ENCODE measurements at places on chromosomes 2 and 18.

DNA sequence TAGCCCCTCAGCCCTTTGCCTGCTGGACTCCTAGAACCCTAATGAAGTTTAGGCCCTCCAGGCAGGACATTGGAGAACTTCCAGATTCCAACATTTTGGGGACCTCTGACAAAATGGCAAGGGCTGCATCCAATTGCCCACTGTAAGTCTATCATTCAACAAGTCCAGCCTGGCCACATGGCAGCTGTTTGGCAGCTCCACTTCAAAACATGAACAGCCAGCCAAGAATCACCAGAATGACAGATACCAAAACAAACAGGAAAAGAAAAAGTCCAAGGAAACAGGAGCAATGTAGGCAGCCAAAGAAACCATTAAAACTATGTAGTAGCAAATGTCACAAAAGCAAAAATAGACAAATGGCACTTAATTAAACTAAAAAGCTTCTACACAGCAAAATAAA is 25.5 kb downstream of the SLC4A5 start:
- no peak for DNase-seq

DNA sequence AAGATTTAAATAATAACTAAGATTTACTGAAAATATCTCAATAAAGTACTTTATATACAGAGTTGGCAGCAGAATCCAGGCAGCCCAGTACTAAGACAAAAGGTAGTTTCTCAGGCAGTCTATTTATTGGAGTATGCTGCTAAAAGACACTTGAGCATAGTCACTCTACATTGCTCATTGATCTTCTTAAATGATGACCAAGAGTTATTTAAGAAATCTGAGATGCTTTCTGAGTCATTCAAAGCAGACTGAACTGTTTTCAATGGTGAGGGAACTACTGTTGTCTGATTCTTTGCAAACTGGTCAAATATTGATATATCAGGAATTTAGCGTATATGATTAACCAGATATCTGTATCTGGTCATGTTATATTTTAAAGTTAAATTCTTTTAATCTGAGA is 133.6 kb downstream of the PHLPP1 start:
- DNase-seq, result no peak

- no peak for DNase-seq
Observed at GRCh38 chr2:73031725-73032701, 39.5 kb downstream of the SFXN5 start.

DNA sequence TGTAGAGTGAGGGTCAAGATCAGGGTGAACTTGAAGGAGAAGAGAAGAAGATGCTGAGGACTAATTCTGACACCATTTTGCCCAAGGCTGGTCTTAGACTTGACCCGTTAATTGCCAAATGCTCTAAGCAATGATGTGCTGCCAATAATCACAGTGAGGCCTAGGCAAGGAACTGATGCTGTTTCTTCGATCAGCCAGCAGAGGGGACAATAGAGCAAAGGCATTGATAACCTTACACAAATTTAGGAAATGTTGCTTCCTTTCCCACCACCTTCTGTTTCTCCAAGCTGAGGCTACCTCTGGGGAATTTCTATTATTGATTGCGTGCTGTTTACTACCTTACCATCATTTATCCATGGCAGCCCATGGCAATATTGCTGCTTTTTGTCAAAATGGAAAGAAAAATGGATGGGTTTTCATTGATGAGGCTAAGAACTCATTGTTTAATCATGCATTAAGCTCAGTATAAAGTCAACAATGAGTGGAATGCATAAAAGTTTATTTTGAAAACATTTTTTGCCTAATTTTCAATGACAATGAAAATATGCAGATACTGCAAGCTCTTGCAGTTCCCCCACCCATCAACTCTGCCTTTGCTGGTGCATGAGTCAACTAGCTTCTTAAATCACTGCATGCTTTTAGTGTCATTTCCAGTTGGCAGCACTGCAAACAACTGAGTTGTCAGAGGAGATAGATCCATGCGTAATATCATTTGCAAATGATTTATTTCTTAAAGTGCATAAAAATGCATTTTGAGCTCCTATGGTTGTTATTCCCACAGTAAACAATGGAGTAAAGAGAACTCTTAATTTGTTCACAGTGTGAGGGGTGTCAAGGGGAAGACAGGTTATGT is 116.4 kb upstream of the NYAP2 start:
- DNase-seq, result no peak

GRCh38 chr2:237978058-237978712 is 11.4 kb downstream of the UBE2F start:
- DNase-seq, result no peak

DNA sequence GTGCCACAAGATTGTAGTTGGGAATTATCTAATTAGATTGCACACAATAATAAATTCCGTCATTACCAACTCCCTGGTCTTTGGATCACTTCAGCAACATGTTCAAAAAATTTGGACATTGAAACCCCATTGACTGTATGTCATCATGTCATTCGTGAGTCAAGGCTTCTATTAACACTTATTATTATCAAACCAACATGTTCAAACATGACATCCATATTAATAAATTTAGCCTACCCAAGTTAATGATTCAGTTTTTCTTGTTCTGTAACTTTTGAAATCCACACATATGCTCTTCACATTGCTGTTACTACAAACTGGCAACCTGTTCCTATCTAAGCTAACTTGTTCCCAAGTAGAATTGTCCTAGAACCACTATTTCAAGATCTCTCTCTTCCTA is 1142.7 kb upstream of the SLC39A10 start:
- no peak for DNase-seq

DNA sequence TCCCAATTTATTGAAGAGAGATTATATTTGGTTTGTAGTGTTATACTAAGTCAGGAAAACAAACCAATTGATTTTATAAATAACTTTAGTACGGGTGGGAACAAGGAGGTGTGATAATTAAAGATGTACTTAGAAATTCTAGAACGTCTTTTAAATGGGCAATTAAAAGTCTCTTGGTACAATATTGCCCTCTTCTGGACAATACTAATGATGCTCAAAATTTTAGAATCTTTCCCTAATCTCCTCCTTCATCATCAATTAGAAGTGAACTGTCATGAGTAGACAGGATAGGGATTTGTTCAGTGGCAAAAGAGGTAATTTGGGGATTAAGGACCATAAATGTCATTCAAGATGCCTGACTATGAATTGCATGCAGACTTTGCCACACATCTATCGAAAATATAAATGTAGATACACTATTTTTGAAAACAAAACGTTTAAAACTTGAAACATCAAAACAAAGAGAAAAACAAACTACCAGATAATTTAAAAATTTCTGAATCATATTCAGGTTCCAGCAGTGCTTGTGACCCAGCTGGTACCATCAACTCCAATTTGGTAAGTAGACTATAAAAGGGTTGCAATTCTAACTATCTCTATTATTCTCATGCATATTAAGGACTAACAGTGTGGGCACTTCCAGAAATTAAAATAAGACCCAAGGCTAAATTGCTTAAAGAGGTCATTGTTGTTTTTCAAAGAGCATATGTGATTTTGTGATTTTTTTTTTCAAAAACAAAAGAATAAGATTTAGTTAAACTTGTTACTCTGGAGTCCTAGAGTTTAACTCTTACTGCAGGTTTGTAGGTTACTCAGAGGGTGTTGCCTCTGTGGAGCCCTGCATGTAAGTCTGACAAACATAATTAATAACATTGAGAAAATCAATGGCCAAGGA is 123.5 kb downstream of the LAMA3 start:
- no peak for DNase-seq

- DNase-seq, result no peak
Observed at GRCh38 chr2:177550264-177551200, 158.0 kb downstream of the AGPS start.

DNA sequence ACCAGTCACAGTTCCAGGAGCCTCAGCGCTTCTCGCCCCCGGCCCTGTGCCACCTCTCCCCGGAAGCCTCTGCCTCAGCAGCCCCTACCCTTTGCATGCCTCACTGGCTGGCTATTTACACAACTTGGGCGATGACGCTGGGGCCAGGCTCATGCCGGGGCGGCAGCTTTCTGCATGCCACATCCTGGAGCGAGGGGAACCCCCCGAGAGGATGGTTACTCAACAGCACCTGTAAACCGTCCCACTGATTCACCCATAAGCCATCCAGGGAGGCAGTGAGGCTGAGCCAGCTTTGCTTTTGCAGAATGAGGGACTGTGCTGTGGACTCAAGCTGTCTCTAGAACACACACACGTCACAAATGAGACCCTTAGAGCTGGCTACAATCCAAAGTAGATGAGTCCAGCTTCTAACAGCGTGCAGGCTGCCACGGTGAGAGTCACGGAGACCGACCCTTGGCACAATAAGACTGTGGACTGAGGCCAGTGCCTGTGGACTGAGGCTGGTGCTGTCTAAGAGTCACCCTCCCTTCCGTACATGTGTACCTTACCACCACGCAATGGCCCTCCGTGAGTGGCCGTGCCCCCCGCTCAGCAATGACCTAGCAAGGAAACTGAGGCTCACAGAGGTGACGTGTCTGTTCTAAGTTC is 45.6 kb upstream of the ODC1 start:
- peak; percentile 69 for DNase-seq

- DNase-seq, result no peak
Observed at GRCh38 chr2:190666895-190667294, 18.0 kb downstream of the NAB1 start.

- peak; percentile 17 for DNase-seq
Observed at GRCh38 chr2:224357098-224357901, 44.6 kb downstream of the FAM124B start.

DNA sequence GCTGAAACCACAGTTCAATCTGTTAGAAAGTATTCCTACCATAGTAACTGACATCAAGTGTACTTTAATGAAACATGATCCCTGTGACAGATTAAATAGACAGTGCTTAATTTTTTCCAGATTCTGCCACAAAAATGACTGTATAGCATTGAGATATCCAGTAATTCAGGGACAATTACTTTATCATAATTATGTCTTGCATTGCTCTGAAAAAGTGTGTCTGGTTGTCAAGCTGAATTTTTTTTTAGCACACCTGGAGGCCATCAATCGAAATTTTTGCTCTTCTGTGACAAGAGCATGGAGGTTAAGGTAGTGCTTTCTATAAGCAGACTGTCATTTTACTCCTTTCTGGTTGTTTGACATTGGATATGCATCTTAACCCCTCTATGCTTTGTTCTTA is 1083.8 kb upstream of the NRXN1 start:
- no peak for DNase-seq

DNA sequence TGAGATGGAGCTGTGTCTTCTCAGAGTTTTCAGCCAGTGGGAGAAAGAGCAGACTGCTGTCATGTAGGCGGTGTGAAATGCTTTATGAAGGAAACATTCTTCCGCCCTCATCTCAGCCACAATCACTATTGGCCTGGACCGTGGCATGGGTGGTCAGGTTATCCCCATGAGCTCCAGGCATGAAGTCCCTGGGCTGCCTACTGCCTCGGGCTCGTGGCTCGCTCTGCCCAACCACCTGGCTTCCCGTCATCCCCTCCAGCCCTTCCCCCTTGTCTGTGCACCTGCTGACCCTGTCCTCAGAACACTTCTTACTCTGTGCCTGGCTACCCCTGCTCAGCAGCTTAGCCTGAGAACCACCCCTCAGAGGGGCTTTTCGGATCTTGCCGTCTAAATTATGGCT is 15.5 kb downstream of the COLEC11 start:
- DNase-seq, result no peak

- no peak for DNase-seq
Observed at GRCh38 chr2:15539999-15540398, 21.1 kb downstream of the NBAS start.

DNA sequence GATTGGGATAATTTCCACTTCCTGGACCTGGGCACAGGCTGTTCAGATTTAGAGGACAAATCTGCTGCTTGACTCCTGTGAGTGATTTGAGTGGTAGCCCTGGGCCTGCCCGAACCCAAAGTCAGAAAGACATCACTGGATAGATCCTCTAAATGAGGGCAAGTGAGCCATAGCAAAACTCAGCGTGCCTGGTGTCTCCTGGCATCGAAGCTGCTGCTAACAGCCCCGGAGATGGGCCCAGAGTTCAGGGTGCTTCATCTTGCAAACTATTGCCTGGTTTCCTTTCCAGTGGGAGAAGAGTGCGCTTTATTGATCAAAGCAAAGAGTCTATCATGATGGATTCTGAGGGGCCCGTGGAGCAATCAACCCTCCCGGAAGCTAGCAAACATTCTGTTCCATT is 153.1 kb upstream of the KLHL29 start:
- no peak for DNase-seq

GRCh38 chr2:33116799-33117198 is 170.0 kb downstream of the LTBP1 start:
- DNase-seq, result no peak

DNA sequence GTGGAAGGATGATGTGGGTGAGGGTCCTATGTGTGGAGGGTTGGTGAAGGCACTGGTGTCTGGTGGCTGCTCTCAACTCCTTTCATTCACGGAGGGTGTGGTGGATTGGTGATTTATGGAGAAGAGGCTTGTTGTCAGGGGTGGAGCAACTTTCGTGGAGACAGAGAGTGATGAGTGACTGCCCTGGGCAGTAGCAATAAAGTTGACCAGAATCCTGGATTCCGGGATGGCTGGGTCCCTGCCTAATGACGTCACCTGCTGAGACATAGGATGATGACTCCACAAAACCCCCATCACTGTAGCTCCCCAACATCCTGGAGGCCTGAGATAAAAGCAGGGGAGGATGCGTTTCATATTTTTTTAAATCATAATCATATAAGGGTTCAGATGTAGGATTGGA is 193.0 kb downstream of the ACKR3 start:
- no peak for DNase-seq

- no peak for DNase-seq
Observed at GRCh38 chr18:9101730-9102507, 580 bp upstream of the NDUFV2 start.

GRCh38 chr2:162368494-162368893 is 24.6 kb downstream of the GCA start:
- no peak for DNase-seq

- DNase-seq, result no peak
Observed at GRCh38 chr2:144567745-144568144, 47.8 kb upstream of the ZEB2 start.

- no peak for DNase-seq
Observed at GRCh38 chr18:28161608-28162599, 15.0 kb downstream of the CDH2 start.

- no peak for DNase-seq
Observed at GRCh38 chr2:102025583-102026267, 34.0 kb downstream of the IL1R2 start.

- no peak for DNase-seq
Observed at GRCh38 chr18:62912885-62913284, 197.5 kb downstream of the PHLPP1 start.

GRCh38 chr2:26696351-26696816 is 3.9 kb downstream of the KCNK3 start:
- DNase-seq, result no peak

GRCh38 chr2:168030862-168031624 is 216.4 kb downstream of the STK39 start:
- no peak for DNase-seq

DNA sequence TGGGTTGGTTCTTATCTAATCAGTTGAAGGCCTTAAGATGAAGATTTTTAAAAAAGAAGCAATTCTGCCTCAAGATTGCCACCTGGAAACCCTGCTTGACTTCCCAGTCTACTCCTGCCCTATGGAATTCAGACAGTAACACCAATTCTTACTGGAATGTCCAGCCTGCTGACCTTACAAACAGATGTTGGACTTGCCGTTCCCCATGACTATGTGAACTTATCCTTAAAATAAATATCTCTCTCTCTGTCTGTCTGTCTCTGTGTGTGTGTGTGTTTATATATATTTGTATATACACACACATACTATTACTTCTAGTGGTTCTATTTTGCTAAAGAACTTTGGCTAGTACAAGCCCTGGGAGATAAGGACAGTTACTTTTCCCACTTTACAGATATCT is 675.3 kb downstream of the SLC4A3 start:
- DNase-seq, result no peak
